ENCODE measurements at places on chromosomes 12 and 14. TPM values are rescaled to one million over a fixed set of nuclear protein-coding genes. Genes with fewer than 3 reads are reported as not detected.

GRCh38 chr12:45357539-45358417 is 141.9 kb downstream of the ANO6 start:
- peak overlapping the region; percentile 11 for H3K27ac ChIP-seq
- no peak overlapping the region for H3K4me3 ChIP-seq
- DNase-seq: no peak
- no peaks in the 10 kb centered on the region for H3K27me3 ChIP-seq
- H3K4me1 ChIP-seq: peaks cover 8% of the 10 kb centered on the region

- H3K4me3 ChIP-seq: no peak overlapping the region
- H3K27me3 ChIP-seq: peaks cover 5% of the 10 kb centered on the region
- DNase-seq: no peak
- H3K4me1 ChIP-seq: no peaks in the 10 kb centered on the region
Observed at GRCh38 chr14:78933948-78934524, 763.9 kb downstream of the NRXN3 start.

TAC3 gene
- total RNA-seq: not detected

DNA sequence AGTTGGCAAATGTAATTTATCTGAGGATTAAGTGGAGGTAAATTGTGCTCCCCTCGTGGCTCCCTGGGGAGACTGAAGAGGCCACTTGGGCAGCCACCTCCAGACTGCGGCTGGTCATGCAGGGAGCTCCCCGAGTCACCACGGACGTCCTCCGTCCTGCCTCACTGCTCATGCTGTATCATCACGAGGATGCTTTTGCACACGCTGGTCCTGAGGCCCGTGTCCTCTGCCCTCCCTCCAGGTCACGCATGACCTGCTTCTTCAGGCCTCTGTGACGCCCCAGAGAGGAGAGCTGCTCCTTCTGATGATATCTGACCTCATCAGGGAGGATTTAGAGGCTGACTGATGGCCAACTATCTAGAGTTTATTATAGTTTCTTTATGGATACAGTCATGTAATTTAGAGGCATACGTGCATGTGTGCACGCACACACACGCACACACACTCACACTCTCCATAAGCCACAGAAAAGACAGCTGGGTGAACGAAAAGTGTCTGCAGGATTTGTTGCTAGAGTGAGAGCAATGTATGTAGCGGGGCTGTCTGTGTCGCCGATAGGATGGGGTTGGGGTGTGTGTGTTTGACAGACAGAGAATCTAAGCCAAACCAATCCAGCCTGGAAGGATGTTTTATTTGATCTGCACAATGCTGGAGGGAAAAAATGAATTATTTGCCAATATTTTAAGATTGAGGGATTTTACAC is 160.0 kb downstream of the ADGRD1 start:
- no peaks in the 10 kb centered on the region for H3K36me3 ChIP-seq
- H3K4me3 ChIP-seq: no peak overlapping the region
- H3K27ac ChIP-seq: peak overlapping the region; percentile 62
- H3K27me3 ChIP-seq: no peaks in the 10 kb centered on the region
- DNase-seq: no peak

DNA sequence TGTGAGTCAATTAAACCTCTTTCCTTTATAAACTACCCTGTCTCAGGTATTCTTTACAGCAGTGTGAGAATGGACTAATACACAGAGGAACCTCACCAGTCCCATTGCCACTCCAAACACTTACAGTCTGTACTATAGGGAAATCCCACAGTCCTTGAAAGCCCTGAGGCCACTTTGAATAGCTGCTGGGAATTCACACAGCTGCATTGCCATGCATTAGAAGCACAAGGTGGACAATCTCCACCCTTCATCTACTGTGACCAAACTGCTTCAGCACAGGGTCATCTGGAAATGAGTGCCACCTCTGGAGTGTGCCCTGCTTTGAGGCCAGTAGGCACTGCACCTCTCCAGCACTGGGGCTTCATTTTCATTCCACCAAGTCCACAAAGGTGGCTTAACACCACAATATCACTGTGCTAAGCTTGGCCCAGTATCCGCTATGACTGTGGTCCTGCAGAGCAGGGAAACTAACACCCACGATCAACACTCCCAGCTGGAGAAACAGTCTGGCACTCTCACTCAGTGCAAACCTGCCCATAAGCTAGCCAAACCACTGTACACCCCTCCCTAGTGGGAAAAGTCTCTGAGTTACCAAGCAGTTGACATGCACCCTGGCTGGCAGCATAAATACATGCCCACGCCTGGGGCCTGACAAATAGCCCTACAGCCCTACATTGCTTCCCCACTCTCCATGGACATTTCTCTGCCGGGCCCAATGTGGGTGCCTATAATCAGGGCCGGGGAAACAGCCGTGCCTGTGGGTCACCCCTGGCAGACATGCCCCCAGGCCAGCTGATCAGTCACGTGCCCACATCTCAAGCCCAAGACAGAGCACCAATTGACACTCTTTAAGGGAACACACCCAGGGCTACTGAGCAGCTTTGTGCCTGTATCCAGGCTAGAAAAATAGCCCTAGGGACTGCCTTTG is 294.3 kb upstream of the MGAT4C start:
- DNase-seq: no peak
- H3K36me3 ChIP-seq: no peaks in the 10 kb centered on the region
- no peak overlapping the region for H3K27ac ChIP-seq
- H3K4me1 ChIP-seq: no peaks in the 10 kb centered on the region

RNASE2 gene
- 1.6 TPM for total RNA-seq

ACRBP gene
- total RNA-seq: 1.4 TPM

DNA sequence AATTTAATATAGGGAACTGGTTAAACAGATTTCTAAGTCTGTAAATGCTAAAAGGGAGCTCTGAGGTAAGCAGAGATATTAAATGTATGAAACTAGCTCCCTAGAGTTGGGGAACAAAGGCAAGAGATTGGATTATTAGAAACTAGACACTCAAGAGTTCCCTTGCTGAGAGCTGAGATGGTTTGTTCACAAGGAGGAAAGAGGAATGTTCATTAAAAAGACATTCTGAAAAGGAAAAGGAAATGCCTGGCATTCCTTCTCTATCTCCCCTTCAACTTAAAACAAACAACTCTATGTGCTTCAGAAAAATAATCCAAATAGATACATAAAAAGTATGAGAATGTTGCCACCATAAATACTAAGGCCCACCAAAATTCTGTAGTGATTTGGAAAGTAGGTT is 73.7 kb downstream of the GALNT4 start:
- H3K4me1 ChIP-seq: peaks cover 28% of the 10 kb centered on the region
- H3K27ac ChIP-seq: no peak overlapping the region
- no peak for DNase-seq
- H3K4me3 ChIP-seq: no peak overlapping the region
- no peaks in the 10 kb centered on the region for H3K27me3 ChIP-seq

SOAT2 gene
- total RNA-seq: not detected

MYF5 gene
- not detected for total RNA-seq

DNA sequence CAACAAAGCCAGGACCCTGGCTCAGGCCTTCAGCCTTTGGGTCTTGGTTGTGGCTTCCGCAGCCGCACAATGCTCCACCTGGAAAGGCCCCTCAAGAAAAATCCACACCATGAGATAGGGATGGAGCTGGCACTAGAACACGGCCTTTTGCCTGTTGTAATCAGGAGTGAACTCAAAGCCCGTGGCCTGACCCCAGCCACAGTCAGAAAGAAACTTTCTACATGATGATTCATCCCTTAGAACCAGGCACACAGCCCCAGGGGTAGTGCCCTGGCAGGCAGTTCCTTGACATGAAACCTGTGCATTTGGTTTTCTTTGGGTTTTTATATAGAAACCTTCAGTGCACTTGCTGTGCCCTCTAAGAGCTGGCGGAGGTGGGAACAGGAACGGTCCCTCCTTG is 5.1 kb downstream of the CLMN start:
- no peaks in the 10 kb centered on the region for H3K36me3 ChIP-seq
- H3K4me1 ChIP-seq: peaks cover 15% of the 10 kb centered on the region
- H3K4me3 ChIP-seq: no peak overlapping the region

IAPP gene
- not detected for total RNA-seq

DNA sequence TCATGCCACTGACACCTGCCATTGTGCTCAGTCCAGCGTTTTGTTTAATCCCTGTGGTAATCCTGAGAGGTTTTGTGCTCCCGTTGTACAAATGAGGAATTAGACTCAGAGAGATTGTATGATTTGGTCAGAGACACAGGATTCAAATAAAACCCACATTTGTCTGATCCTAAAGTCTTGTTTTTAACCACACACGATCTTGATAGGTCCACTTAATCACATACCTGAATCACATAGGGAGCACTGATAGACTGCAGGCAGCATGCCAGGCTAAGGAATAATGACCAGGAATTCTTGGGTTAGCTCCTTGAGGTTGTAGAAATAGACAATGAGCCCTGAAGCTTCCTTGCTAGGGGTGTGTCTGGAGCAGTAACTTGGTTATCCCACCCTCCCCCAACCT is 202.6 kb upstream of the RGS6 start:
- no peak overlapping the region for H3K4me3 ChIP-seq
- H3K4me1 ChIP-seq: peaks cover 12% of the 10 kb centered on the region
- no peak for DNase-seq
- H3K36me3 ChIP-seq: peaks cover 57% of the 10 kb centered on the region
- no peaks in the 10 kb centered on the region for H3K27me3 ChIP-seq

DNA sequence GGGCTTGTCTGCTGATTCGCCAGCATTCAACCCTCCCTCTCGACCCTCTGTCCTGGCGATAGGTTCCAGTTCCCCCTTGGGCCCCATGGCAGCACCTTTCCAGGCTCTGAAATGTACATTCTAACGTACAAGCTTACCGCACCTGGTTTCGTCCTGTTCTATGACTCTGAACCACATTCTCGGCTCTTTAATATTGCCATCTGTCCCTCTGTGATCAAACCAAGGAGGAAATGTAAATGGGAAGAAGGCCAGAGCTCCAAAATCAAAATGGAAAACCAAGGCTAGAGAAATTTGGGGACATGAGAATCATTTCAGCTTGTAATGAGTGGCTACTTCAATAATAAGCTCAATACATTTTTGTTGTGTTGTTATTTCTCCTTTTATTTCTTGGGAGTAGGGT is 117.2 kb downstream of the TTC7B start:
- no peak overlapping the region for H3K4me3 ChIP-seq
- H3K27ac ChIP-seq: no peak overlapping the region
- peaks cover 33% of the 10 kb centered on the region for H3K4me1 ChIP-seq

GRCh38 chr14:50045039-50045711 is 71.2 kb downstream of the VCPKMT start:
- no peaks in the 10 kb centered on the region for H3K27me3 ChIP-seq
- H3K36me3 ChIP-seq: no peaks in the 10 kb centered on the region
- DNase-seq: peak; percentile 88
- H3K4me1 ChIP-seq: peaks cover 60% of the 10 kb centered on the region
- peak overlapping the region; percentile 84 for H3K27ac ChIP-seq
- H3K4me3 ChIP-seq: no peak overlapping the region

GRCh38 chr14:88322504-88323085 is 474 bp downstream of the KCNK10 start:
- peaks cover 23% of the 10 kb centered on the region for H3K4me1 ChIP-seq
- peaks cover 83% of the 10 kb centered on the region for H3K27me3 ChIP-seq
- no peak overlapping the region for H3K27ac ChIP-seq
- no peak for DNase-seq
- H3K4me3 ChIP-seq: peak overlapping the region; percentile 46

GRCh38 chr12:66438601-66439000 is 136.3 kb downstream of the HELB start:
- no peak overlapping the region for H3K27ac ChIP-seq
- no peaks in the 10 kb centered on the region for H3K27me3 ChIP-seq
- H3K4me1 ChIP-seq: no peaks in the 10 kb centered on the region
- no peak overlapping the region for H3K4me3 ChIP-seq
- no peaks in the 10 kb centered on the region for H3K36me3 ChIP-seq
- no peak for DNase-seq

- no peaks in the 10 kb centered on the region for H3K4me1 ChIP-seq
- H3K27ac ChIP-seq: no peak overlapping the region
- no peaks in the 10 kb centered on the region for H3K27me3 ChIP-seq
- H3K36me3 ChIP-seq: peaks cover 100% of the 10 kb centered on the region
- DNase-seq: peak; percentile 45
Observed at GRCh38 chr14:94050231-94050880, 24.2 kb downstream of the OTUB2 start.

DEPDC4 gene
- total RNA-seq: 0.64 TPM

BHLHE41 gene
- 4.8 TPM for total RNA-seq

PCNX1 gene
- total RNA-seq: 22.0 TPM

DNA sequence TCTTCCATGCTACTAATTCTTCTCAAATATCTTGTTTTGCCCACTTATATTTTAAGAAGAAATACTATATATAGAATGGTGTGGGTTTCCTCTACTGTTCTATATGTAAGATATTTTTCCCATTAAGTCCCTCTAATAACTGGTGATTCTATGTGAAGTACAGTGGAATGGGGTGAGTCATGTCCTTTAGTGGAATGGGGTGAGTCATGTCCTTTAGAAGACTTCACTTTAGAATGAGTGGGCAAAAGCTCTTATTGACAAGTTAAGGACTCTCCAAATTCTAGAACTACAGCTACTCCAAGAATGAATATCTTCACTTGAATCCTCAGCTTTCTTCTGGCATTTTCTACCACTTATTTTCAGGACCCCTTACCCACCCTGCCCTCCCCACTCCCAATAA is 349.9 kb downstream of the ETNK1 start:
- H3K27ac ChIP-seq: no peak overlapping the region
- H3K4me1 ChIP-seq: peaks cover 8% of the 10 kb centered on the region
- no peaks in the 10 kb centered on the region for H3K36me3 ChIP-seq
- DNase-seq: no peak

SLCO1A2 gene
- total RNA-seq: not detected

GRCh38 chr12:56115329-56115728 is 1.1 kb upstream of the RPL41 start:
- H3K36me3 ChIP-seq: peaks cover 34% of the 10 kb centered on the region
- H3K27me3 ChIP-seq: no peaks in the 10 kb centered on the region
- DNase-seq: no peak
- H3K27ac ChIP-seq: peak overlapping the region; percentile 95

PGF gene
- 10.5 TPM for total RNA-seq

DNA sequence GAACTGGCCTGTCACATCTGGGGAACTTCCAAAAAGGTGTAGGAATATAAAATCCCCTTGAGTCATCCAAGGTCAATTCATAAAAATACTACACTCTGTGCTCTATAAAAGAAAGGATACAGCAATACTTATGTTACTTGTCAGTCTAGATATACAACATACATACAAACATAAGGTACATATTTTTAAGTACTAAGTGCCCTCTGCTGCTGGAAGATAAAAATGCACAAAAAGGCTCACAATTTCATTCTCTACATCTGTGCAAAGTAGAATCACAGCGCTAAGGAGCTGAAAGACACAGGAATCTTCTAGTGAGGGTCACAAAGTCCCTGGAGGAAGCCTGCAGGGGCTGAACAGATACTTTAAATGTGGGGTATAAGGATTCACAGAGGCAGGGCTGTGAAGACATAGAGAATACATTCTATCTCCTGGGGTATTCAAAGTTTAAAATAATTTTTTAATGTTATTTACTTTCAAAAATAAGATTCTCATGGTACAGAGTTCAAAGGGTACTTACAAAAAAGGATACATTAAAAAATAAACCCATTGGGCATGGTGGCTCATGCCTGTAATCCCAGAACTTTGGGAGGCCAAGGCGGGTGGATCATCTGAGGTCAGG is 10.2 kb upstream of the GOLGA5 start:
- no peak overlapping the region for H3K27ac ChIP-seq
- no peak for DNase-seq
- no peaks in the 10 kb centered on the region for H3K36me3 ChIP-seq

GRCh38 chr12:15151161-15152091 is 69.8 kb downstream of the RERG start:
- H3K36me3 ChIP-seq: no peaks in the 10 kb centered on the region
- no peaks in the 10 kb centered on the region for H3K27me3 ChIP-seq
- DNase-seq: no peak
- peak overlapping the region; percentile 80 for H3K27ac ChIP-seq
- H3K4me1 ChIP-seq: peaks cover 33% of the 10 kb centered on the region

WNT5B gene
- 7.3 TPM for total RNA-seq

GRCh38 chr14:61672796-61673195 is 22.5 kb upstream of the HIF1A start:
- H3K36me3 ChIP-seq: no peaks in the 10 kb centered on the region
- H3K4me1 ChIP-seq: no peaks in the 10 kb centered on the region
- H3K4me3 ChIP-seq: no peak overlapping the region
- H3K27ac ChIP-seq: no peak overlapping the region
- DNase-seq: no peak
